Thoracic aorta (tissue), 2 donors: ENCODE measurements at places on chromosomes 16 and 17. TPM values are rescaled to one million over a fixed set of nuclear protein-coding genes. Genes with fewer than 3 reads are reported as not detected.

GRCh38 chr17:56744721-56745120 lies 89.0 kb downstream of the C17orf67 start:
- DNase-seq = no peak

Gene TBC1D3H
- 0.27 TPM for total RNA-seq

DNA sequence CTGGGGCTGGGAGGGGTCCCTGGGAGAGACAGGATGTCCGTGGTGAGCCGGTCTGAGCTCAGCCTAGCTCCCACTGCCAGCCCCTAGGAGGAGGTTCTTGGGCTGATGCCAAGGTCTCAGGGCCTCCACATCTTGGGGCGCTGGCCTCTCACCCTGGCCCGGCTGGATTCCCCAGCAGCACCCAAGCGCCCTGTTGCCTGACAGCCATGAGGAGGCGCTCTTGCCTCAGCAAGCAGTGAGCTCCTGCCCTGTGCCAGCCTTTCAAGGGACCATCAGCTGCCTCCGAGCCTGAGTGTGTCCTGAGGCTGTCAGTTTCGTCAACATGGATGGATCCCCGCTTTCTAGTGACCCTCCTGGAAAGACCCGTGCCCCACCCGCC lies 234.9 kb upstream of the CIBAR2 start:
- DNase-seq = no peak

Gene TMC8
- total RNA-seq = 5.6 TPM

GRCh38 chr16:54657709-54658102 lies 273.0 kb upstream of the IRX5 start:
- DNase-seq = no peak

Gene MON1B
- 21.8 TPM for total RNA-seq

DNA sequence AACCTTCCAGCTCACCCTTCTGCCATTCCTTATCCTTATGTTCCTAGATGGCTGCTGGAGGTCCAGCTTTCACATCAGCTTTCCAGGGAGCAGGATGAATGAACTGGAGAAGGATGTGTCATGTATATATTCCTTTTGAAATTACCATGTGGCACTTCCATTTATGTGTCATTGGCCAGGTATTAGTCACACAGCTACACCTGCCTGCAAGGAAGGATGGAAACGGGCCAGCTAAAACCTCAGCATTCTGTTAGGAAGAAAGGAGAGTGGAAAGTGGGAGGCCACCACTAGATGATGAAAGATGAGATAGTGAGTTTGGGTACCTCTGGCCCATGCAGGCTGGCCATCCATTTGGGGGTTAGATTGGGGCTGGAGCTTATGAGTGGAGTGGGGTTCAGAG lies 67.5 kb downstream of the KSR1 start:
- DNase-seq = no peak

GRCh38 chr17:10648956-10649355 lies 8.2 kb downstream of the MYH3 start:
- no peak for DNase-seq

Gene MT1A
- 6.5 TPM for total RNA-seq

Gene TRIM47
- total RNA-seq = 94.0 TPM

DNA sequence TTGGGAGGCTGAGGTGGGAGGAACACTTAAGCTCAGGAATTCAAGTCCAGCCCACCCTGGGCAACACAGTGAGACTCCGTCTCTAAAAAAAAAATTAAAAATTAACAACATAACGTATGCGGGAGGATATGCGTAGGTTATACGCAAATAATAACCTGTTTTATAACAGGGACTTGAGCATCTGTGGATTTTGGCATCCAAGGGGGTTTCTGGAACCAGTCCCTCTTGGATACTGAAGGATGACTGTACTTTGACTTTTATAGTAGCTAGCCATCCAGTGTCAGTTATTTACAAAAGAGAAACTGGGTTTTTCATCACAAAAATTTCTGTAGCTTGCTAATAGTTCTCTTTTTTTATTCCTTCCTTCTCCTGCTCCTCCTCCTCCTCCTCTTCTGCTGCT lies 64.5 kb downstream of the TNRC6C start:
- DNase-seq = no peak

DNA sequence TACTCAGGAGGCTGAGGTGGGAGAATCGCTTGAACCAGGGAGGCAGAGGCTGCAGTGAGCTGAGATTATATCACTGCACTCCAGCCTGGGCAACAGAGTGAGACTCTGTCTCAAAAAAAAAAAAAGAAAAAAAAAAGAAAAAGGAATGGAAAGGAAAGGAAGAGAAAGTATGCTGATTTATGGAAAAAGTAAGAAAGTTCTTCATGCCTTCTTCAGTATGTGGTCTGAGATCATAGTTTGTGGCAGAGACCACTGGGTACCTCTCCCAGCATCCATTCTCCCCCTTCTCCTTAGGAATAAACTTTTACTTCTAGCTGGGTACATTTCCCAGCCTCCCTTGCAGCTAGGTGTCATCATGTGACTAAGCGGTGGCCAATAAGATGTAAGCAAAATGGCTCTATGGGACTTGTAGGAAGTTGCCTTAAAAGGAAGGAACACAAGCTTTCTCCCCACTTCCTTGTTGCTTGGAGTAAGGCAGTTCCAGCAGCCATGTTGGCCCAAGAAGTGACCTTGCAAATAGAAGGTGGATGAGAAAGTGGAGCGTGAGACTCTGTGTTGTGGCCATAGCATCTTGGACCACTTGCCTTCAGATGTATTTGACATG lies 26.1 kb upstream of the XPO6 start:
- DNase-seq = no peak

DNA sequence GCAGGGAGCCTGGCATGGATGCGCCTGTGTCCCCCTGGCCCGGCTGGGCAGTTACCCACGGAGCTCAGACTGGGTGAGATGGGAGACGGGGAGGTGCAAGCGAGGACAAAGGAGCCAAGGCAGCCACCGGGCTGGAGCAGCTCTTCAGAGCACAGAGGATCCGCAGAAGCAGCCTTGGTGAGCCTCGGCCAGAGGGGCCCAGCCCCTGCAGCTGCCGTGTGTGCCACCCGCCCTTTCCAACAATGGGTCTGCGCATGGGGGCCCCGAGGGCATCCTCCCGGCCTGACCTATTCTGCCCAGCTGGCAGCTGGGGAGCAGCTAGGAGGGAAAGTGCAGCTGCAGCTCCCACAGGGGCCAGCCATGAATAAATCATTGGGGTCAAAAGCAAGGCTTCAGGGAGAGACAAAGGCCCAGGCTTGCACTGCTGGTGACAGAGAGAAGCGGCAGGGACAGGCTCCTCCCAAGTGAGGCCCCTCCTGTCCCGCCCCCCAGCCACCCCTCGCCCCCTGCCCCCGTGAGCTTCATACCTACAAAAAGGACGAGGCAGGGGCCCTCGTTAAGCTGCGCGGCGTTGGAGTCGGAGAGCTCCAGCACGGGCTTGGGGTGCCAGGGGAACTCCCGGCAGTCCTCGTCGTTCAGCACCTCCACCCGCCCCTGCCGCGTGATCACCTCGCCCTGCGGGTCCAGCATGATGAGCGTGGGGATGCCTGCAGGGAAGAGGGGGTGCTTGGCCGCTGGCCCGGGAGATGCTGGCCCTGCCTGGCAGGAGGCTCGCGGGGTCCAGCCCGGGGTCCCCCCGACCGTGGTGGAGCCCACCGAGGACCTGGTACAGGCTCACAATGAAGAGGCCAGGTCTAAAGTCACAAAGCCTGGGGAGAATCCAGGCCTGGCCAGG lies 22.6 kb downstream of the MRM3 start:
- DNase-seq = no peak

Gene MT1X
- total RNA-seq = 320 TPM

DNA sequence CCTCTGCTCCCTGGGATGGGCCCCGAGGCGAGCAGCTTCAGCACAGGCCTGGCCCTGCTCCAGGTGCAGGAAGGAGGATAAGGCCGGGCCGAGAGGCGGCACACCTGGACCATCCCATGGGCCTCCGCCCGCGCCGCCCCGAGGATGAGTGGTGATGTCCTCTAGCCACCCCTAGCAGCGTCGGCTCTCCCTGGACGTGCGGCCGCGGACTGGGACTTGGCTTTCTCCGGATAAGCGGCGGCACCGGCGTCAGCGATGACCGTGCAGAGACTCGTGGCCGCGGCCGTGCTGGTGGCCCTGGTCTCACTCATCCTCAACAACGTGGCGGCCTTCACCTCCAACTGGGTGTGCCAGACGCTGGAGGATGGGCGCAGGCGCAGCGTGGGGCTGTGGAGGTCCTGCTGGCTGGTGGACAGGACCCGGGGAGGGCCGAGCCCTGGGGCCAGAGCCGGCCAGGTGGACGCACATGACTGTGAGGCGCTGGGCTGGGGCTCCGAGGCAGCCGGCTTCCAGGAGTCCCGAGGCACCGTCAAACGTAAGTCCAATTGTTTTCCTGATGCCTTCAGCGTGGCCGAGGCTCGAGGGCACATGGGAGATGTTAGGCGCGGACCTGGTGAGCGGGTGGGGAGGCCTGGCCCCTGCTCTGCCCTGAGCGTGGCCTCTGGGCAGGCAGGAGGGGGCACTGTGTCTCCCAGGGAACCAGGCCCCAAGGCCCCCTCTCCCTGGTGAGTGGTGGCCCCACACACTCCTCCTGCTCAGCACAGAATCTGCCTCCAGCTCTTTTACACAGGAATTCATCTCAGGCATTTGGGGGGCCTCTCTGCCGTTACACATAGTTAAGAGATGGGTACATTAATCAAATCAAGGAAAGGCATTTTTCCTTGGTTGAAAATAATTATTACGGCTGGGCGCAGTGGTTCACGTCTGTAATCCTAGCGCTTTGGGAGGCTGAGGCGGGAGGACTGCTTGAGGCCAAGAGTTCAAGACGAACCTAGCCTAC lies 855 bp downstream of the TMEM204 start:
- no peak for DNase-seq

Gene MFAP4
- 425 TPM for total RNA-seq

- DNase-seq = no peak
Measured at GRCh38 chr17:77640252-77640651, 318.3 kb upstream of the TNRC6C start.

Gene SEPTIN12
- total RNA-seq = not detected

DNA sequence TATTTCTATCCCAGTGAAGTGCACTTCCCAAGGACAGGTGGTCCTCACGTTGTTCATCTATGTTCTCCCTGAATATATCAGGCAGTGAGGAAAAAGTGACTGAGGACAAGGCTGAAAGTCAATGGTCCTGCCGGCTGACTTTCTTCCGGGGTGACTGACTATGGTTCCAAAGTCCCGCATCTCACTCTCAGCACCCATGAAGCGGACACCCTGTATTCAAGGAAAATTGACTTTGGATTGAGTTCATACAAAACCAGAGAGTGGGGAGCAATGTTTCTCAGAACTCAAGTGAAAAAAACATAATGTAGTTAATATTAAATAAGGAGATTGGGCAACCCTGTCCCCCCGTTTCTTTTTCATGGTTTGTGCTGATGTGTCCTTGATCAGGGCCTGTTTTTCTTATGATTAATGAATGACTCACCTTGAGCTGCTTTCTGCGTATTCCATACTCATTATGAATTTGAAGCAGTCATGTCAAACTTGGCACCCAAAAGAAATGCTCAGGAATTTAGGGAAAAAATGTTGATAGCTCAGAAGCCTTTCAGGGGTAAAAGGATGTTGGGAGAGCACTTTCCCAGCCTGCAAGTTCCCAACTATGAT lies 184.0 kb downstream of the CYLD start:
- no peak for DNase-seq

- no peak for DNase-seq
Measured at GRCh38 chr16:52861614-52862022, 191.1 kb downstream of the CHD9NB start.

Gene CDH11
- total RNA-seq = 354 TPM
